ENCODE measurements at places on chromosomes 7 and 10. TPM values are rescaled to one million over a fixed set of nuclear protein-coding genes. Genes with fewer than 3 reads are reported as not detected.

DNA sequence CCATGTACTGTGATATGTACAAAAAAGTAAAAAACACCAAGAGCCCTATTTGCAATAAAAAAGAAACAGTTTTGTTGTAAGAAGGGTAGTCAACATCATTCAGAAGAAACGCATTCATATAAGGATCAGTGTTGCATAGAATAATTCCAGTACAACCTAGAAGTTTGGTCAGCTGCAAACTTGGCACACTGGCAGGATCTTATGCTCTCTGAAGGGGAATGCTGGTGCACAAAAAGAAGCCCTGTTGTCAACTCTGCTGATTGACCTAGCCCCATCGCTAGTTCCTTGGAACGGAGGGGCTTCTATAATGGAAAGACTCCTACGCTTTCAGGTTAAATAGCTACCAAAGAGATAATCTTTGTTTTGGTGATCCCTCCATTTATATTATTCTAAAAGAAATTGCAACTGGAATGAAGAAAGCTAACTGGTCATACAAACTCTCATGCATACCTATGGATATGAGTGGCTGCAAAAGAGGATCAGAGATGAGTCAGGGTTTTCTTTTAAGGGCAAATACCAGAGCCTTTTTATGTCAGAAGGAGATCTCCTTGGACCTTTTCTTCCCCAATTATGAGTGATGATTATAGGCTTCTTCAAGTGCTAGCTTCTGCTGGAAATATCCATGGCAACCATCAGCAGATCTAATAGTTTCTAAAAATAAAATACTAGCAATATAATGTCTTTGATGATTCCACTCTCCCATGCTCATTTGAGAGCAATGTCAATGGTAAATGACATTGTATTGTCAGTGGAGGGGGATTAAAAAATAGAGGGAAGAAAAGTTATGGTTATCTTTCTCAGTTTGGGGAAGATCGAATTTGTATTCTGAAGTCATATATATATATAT lies 312.4 kb upstream of the CACNA2D1 start:
- peak; percentile 13 for DNase-seq

- DNase-seq, result no peak
Measured at GRCh38 chr10:131899695-131900349, 986 bp upstream of the PPP2R2D start.

DNA sequence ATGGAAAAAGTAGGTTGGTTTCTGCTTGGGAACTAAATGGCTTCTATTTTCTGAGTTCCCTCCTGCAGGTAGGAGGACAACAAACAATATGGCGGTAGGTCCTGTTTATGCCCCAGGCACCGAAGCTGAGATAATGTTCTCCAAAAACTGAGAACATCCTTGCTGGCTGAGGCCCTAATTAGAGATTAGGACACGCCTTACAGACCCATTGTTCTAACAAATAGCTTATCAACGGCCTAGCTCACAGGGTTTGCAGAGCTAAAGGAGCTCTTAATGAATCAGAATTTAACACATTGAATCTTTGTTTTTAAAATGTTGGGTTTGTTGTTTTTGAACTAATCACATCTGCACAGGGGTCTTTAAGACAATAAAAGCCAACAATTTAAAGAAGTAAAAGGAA lies 37.0 kb downstream of the HTR5A start:
- no peak for DNase-seq

GRCh38 chr7:2775785-2776184 lies 68.3 kb downstream of the GNA12 start:
- no peak for DNase-seq

GRCh38 chr10:11699550-11700097 lies 42.6 kb upstream of the ECHDC3 start:
- no peak for DNase-seq

DNA sequence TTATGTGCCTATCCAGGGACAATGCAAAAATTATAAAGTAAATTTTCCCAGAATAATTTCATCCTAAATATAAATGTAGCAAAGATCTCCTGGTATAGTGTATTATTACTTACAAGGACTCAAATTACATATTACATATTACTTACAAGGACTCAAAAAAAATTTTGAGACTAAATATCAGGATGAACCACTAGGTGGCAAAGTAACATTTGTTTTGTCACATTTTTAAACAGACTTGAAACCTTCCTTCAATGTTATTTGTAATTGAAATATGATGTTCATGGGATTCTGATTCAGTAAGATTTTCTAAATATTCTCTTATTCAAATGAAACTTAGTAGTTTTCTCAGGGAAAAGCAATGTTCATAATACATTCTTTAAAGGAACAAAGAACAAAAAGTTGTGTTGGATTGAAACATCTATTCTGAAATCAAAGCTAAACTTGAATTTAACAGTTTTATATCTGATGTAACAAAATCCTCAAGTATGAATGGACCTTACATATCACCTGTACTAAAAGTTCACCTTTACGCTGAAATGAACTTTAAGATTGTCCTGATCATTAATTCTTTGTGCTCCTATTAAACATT lies 74.3 kb upstream of the GNAI1 start:
- DNase-seq, result peak; percentile 80

TMEM140 gene
- not detected for total RNA-seq

Data from PC-3 (cell line).